ENCODE measurements at places on chromosomes 12 and 14.

GRCh38 chr12:80485222-80485987 is 41.4 kb downstream of the PTPRQ start:
- DNase-seq = no peak

DNA sequence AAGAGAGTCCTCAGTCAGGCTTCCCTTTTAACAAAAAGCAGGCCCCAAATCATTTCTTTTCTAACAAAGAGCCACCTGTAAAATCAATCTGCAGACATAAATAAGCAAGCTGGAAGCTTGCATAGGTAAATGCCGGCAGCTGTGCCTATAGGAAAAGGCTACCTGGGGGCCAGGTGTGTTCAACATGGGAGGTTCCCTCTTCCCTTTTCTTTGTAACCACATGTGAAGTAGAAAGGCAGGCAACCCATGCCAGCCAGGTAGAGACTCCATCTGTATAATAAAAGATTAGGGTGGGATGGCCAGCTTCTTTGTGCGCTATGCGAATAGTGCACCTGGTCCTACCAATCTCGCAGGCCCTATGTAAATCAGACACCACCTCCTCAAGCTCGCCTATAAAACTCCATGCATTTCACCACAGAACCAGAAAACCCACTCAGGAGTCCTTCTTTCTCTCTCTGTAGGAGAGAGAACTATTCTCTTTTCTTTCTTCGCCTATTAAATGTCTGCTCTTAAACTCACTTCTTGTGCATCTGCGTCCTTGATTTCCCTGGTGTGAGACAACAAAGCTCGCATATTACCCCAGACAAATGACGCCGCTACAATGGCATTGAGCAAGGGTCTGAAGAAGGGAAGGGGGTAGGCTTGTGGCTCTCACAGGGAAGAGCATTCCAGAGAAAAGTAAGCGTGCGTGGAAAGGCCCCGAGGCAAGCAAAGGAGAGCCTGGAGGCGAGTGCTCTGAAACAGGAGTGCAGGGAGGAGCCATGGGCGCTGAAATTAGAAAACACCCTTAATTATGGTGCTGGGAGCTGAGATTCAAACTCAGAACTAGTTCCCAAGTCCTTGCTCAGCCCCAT is 67.2 kb downstream of the TTC9 start:
- DNase-seq = no peak

GRCh38 chr12:3888659-3889058 is 15.5 kb upstream of the PARP11 start:
- no peak for DNase-seq

DNA sequence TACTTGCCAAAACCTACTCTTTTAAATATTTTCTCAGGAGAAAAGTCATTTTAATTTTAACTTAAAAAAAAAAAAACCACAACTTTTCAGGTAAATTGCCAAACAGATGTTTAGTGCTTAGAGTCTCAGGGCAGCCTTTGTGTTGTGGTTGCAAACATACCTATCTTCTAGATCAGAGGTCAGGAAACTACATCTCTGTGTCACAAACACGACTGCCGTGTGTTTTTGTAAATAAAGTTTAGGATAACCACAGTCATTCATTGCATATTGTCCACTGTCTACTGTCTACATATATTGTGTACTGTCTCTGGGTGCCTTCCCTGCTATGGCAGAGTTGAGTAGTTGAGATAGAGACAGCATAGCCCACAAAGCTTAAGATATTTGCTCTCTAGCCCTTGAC is 48.9 kb downstream of the DYRK2 start:
- DNase-seq = no peak

GRCh38 chr14:64518229-64518628 is 13.7 kb downstream of the ZBTB1 start:
- DNase-seq = no peak

DNA sequence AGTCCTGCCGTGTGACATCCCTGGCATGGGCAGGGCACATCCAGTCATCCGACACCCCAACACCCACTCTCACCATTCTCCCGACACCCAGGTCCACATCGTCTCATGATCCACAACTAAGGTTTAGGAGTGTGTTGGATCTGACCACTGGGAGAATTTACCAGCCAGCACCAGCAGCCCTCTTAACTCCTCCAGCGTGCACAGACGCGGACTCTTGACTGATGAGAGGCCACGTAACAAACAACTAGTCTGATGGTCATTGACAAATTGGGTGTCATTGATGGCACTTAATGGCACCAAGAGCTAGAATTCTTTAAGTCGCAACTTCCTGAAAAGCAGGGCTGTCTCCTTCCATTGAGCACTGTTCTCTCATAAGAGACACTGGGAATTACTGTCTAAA is 203.0 kb upstream of the SFSWAP start:
- no peak for DNase-seq

DNA sequence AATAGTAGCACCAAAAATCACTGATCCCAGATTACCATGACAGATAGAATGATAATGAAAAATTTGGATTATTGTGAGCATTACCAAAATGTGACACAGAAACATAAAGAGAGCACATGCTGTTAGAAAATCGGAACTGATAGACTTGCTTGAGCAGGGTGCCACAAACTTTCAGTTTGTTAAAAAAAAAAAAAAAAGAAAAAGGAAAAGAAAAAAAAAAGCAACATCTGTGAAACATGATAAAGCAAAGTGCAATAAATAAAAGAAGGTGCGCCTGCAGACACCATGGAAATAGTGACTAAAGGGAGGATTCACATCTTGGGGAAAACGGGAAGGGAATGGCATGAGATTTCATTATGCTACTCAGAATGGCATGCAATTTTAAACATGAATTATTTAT is 6.6 kb upstream of the PARP11 start:
- DNase-seq = no peak
